ENCODE measurements at places on chromosomes 16 and 17. TPM values are rescaled to one million over a fixed set of nuclear protein-coding genes. Genes with fewer than 3 reads are reported as not detected.
A peak's percentile ranks its signal among the peaks of the same experiment; 100 is the strongest.

- peak; percentile 83 for DNase-seq
Observed at GRCh38 chr16:8567355-8568230, 22.7 kb downstream of the TMEM114 start.

- DNase-seq: no peak
Observed at GRCh38 chr16:18804540-18804939, 3.2 kb upstream of the ARL6IP1 start.

GRCh38 chr16:85715169-85716021, 26.6 kb upstream of the GINS2 start:
- DNase-seq: no peak

- no peak for DNase-seq
Observed at GRCh38 chr16:9297437-9298113, 206.1 kb downstream of the HAPSTR1 start.

CCL5 gene
- total RNA-seq: 1,249 TPM

DNA sequence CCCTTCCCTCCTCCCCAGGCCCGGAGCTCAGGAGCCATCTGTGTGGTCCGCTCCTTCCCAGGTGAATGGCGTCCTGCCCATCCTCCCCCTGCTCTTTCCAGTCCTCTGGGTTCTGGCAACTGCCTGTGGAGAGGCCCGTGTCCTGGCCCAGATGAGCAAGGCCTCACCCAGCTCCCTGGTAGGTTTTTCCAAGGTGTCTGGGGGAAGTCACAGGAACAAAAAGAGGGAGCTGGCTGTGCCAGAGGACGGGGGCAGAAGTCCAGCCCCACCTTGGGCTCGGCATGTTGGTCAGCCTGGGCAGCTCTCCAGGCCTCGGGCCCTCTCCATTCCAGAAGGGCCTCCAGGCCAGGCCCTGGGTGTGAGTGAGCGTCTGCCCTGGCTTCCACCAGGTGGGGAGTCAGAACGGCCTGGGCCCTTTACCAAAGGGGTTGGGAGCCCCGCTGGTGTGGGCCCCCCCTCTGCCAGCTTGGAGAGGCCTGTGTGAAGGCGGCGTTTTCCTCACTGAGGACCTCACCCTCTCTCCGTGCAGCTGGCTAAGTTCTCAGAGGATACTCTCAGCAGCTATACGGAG, 25.1 kb downstream of the CASKIN2 start:
- no peak for DNase-seq

- DNase-seq: no peak
Observed at GRCh38 chr16:46785076-46785845, 37.1 kb upstream of the MYLK3 start.

GRCh38 chr16:54443352-54443751, 156.8 kb upstream of the IRX3 start:
- no peak for DNase-seq

DNA sequence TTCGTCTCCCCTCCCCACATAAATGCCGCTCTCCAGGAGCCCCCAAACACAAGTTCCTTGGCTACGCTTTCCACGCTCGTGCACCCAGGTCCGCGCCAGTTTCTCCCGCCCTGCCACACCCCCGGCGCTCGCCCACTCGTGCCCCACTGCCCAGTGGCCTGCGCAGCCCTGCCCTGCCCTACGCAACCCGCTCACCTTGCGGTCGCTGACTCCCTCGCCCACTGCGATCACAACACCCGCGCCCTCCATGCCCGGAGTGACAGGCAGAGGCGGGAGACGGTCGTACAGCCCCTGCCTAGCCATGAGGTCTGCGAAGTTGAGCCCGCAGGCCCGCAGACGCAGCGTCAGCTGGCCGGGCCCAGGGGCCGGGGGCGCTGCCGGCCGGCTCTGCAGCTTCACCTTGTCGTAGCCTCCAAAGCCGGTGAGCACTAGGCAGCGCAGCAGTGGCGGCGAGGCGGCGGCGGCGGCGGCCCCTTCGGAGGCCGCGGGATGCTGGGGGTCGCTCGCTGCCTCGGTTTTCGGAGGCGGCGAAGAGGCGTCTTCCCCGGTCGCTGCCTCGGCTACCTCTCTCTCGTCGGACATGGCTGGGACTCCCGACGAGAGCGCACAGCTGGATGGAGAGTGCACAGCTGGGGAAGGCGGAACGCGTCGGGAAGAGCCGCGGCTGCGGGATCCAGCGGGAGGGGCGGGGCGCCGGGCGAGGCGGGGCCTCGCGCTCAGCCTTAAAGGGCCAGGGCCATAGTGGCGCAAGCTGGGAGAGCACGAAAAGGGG, at the start of gene VAT1:
Gene VAT1 (minus strand): TSS at position 645 of the 772 bp plus-strand sequence. CDS start 63 bp downstream, at position 582.
- DNase-seq: peak; percentile 66

PRR11 gene
- 65.4 TPM for total RNA-seq

DNA sequence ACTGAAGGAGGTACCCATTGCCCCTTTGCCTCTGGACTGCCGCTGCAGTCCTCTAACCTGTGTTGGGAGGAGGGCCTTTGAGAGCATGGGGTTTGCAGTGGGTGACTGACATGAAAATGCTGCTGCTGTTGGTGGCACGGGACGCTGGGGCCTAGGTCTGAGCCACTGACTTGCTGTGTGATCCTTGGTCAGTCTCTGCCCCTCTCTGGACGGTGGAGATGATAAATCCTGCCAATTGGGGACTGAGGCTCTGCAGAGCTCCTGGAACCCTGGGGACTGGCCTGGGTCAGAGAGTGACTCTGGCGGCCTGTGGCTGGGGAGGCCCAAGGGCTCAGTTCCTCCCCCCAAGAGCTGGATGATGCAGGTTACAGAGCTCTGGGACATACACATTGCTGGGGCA, 6.1 kb upstream of the PYDC1 start:
- DNase-seq: no peak

DNA sequence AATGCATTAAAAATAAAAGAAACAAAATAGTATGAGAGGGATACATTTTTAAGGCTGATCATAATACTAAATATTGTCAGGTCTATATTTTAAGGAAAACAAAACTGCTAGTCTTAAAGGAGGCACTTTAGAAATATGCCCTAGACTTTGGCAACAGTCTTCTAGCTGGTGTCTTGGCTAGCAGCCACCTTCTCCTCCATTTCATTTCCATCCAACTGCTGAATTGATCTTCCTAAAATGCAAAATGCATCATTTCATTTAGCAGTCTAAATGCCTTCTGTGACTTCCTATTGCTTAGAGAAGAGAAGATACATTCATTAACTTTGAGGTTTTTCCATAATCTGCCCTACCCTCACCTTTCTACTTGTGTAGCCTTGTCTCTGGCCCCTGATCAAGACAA, 1404.1 kb downstream of the CDH11 start:
- no peak for DNase-seq

KRT33A gene
- total RNA-seq: not detected

DNA sequence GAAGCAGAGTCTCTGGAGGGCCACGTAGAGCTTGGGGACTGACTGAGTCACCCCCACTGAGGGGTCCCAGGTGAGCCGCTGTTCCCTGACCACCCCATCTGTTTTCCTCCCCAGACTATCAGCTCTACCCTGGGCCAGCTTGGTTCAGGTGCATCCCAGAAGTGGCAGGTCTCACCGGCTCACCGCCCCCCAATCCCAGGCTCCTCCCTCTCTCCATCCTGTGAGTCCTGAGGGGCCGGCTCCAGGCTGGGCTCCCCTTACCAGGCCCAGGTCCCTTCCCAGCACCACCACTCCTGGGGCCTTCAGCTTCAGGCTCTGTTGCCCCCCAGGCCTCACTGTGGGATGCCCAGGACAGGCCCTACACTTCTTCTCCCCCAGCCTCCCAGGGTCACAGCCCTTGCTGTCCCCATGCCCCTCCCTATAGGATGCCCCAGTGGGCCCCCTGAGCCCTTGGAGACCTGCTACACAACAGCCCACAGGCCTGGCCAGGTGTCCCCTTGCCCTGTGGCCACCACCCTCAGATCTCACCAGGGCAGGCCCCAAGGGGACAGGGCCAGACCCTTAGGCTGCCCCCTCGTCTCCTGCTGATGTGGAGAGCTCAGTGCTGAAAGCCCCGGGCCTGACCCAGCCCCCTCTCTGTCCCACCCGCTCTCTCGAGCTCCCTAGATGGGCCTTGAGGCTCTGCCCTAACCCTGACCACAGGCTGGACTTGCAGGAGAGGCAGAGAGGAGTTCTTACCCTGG, 40.4 kb downstream of the TNFRSF13B start:
- no peak for DNase-seq

TM4SF5 gene
- total RNA-seq: not detected

CA10 gene
- total RNA-seq: 0.09 TPM

GRCh38 chr17:36597226-36597625, 4.2 kb upstream of the MRM1 start:
- peak; percentile 37 for DNase-seq

DNA sequence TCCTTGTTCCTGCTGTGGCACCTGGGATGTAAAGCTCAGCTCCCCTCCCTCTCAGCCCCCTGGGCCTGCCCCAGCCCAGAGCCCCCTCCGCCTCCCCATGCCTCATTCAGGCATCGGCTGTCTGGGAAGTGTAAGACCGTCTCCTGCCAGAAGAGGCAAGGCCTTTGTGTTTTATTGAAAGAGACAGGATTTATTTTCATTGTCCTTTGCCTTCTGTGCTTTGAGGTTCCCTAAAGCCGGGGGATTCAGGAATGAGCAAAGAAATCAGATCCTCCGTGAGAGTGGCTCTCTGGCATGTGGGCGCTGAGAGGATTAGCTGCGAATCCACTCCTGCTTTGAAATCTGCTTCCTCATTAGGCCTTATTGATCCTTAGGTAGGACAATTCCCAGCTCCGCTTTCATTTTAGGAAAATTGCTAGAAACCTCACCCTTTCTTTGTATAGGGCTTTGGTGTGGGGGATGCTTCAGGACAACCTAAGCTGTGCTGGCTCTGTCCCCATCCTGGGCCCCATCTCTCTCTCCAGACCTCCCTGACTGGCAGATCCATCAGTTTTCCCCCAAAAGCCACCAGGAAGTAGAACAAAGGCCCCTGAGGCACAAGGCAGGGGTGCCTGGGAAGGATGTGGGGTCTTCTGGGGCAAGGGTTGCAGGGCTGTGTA, 211.5 kb upstream of the TNRC6C start:
- no peak for DNase-seq

DNA sequence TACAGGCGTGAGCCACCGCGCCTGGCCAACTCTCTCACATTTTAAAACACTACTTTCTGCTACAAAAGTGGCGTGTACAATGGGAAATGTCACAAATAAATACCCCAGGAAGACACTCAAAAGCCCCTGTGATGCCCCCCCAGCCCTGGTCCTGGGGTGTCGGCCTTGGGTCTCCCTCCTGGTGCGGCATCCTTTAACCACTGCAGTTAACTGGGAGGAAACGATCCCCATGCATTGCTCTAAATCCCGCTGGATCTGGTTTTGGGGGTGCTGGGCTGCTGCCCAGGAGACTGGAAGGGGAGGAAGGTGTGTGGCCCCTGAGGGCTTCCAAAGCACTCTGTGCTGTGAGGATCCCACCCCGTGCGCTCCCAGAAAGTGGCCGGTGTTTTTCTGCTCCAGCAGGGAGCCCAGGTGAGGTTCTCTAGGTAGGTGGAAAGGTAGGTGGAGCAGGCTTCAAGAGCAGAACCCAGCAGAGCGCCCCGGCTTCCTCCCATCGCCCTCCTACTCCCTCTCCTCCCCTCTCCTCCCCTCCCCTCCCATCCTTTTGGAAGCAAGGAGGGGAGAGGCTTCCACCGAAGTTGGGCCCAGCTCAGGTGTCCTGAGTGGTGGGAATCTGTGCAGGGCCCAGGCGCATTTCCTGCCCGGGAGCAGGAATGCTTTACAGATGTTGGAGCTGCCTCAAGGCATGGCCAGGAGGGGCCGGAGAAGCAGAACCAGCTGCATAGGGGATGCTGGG, 363.3 kb downstream of the SEC14L1 start:
- no peak for DNase-seq

TUBB3 gene
- 3.6 TPM for total RNA-seq

- DNase-seq: no peak
Observed at GRCh38 chr16:10817963-10818941, at the start of gene TVP23A. TSS of gene TVP23A (minus strand) at chr16:10818794. CDS start at chr16:10818493, 301 bp downstream.

NFATC3 gene
- 183 TPM for total RNA-seq

DNA sequence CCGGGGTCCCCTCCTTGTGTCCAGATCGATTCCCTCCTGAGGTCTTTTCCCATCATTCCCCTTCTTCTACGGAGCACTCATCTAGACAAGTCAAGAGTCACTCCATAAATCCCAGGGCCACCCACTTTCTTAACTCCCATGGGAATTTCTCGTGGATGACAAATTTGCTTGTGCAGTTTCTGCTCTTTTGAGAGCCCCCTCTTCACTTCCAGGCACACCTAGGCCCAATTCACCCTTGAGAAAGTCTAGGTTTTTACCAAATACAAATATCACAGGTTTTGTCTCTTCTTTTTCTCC, 522 bp upstream of the POLDIP2 start:
- DNase-seq: no peak

- no peak for DNase-seq
Observed at GRCh38 chr17:7204336-7204735, 15.3 kb downstream of the DLG4 start.

TMEM238L gene
- total RNA-seq: not detected

- no peak for DNase-seq
Observed at GRCh38 chr16:87812200-87812656, 46.4 kb upstream of the KLHDC4 start.

DNA sequence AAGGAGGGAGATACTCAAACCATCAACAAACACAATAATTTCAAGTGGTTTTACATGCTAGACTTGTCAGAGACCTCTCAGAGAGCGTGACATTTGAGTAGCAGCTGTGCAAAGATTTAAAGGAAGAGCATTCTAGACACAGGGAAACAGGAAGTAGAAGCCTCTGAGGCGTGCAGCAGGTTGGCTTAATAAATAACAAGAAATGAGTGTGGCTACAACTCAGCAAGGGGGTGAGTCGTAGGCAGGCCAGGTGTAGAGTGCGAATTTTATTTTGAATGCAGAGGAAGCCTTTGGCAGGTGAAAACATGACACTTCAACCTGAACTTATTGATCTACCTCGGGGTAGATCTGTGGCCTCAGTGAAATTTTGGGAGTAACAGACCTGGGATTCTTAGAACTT, 73.2 kb upstream of the MRTFB start:
- no peak for DNase-seq

DNA sequence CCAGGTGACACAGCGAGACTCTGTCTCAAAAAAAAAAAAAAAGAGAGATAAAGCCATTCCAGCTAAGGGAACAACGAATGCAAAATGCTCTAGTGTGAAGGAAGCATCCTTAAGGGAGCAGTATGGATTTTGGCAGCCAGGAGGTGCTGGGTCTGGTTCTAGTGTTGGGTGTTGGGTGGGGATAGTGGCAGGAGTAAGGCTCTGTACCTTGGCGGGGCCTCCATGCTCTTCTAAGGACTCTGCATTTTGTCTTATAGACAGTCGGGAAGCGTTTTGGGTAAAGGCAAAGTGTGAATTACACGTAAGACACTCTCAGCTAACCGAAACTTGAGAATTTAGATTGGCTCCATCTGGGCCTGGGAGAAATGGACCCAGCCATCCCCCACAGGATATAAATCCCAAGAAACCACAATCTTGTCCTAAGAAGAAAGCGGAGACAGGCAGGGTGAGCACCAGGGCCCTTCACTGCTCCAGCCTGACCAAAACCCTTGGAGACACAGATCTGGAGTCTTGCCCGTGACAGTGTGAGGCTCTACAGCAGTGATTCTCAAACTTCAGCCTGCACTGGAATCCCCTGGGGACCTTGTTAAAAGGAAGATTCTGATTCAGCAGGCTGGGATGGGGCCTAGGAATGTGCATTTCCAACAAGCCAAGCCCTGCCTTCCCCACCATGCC, 33.1 kb upstream of the PHB1 start:
- no peak for DNase-seq

GRCh38 chr17:81052199-81052997, 17.4 kb downstream of the BAIAP2 start:
- no peak for DNase-seq

GRCh38 chr17:82302991-82303943, 14.1 kb downstream of the CD7 start:
- peak; percentile 60 for DNase-seq

- DNase-seq: no peak
Observed at GRCh38 chr17:82240506-82241182, 11.8 kb downstream of the SLC16A3 start.

- DNase-seq: no peak
Observed at GRCh38 chr17:75684249-75684648, 17.1 kb downstream of the SAP30BP start.

Measured in activated CD8-positive, alpha-beta memory T cell treated with anti-CD3 and anti-CD28 coated beads, Interleukin-2, amount 10 ng/mL, durations not matched to agents 7 days and 5 days (primary cell).